Mesendoderm (in vitro differentiated cells): ENCODE measurements at places on chromosomes 13 and 19.

DNA sequence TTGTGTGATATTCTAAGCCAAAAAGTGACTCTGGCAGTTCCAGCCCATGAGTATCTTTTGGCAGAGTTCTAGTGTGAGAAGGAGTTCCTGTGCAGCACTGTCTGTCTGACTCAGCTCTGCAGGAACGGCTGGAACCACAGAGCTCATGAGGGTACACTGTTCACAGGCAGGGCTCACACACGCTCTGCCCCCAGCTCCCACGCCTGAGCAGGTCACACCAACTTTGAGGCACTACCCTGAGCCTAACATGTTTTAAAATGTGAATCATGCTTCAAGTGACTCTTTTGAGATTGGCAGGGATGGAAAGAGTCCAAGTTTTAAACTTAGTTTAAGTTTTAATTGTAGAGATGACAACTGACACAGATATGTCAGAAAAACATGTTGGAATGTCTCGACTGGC is 1203.3 kb downstream of the UQCRFS1 start:
- DNase-seq: no peak

GRCh38 chr19:36973021-36973843 is 57.1 kb downstream of the ZNF568 start:
- peak; percentile 89 for DNase-seq

DNA sequence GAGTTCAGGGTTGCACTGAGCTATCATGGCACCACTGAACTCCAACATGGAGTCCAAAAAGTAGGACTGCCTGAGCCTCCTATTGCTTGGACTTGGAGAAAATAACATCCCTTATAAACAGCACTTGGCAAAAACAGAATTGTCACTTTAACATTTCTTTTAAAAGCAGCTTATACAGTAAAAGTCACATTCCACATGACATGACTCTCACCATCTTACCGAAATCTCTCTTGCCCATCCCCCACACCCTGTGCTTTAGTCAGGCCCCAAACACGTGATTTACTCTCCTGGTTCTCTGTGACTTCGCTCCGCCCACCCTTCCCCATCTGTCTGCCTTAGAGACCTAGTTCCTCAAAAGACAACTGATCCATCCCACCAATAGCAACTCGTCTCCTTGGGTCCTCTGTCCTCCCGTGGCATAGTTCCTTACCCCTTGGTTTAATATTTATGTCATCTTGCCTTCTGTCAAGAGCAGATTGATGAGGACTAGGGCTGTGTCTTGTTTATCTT is 4.6 kb downstream of the SAFB start:
- DNase-seq: peak; percentile 47

DNA sequence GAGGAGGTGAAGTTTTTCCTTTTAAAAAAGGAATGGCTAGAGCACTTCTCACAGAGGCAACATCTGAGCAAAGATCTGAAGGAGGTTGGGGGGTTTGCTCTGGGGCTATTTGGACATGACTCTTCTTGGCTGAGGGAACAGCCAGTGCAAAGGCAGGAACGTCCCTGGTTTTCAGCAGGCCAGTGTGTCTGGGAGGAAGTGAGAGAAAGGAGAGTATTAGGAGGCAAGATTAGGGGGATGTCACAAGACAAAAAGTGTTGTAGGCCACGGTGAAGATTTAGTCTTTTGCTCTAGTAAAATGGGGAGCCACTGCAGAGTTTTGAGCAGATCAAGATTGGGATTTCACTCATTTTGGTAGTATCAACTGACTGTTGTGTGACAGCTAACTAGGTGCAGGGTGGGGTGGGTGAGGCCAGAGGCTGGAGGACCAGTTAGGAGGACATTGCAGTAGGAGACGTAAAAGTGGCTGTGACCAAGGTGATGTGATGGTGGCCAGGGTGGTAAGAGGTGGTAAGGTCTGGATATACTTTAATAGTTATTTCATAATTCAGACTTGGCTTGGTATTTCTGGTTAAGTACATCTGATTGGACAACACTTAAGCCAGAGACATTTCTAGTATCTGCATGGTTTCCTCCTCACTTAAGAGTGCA is 40.6 kb downstream of the WDFY2 start:
- no peak for DNase-seq

DNA sequence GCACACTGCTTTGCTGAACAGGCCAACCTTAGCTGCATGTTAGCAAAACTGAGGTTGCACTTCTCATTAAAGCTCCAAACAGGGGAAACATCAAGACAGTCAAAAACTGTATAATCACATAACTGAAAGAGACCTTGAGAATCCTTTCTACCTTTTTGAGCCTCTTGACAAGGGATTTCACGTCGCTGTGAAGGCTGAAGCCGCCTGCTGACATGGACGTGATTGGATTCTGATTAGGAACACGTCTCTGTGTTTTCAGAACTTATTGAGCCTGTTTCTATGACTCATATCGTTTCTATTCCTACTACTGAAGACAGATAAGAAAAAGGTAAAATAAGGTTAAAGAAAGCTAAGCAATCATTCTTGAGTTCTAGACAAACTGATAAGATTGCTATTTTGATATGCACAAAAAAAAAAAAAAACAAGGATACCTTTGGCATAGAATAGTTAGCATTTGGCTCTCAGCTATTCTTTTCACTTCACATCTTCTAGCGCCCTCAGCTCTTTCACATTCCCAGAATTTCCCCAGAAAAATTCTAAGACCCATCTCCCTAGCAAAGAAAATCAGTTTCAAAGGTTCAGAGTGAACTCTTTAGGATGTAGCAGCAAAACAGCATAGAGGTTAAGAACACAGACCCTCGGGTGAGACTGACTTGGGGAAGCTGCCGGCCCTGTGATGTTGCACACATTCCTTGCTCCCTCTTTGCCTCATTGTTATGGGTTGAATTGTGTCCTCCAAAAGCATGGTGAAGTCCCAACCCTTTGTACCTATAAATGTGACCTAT is 81.6 kb downstream of the DOCK9 start:
- DNase-seq: no peak

- DNase-seq: peak; percentile 83
These were observed 4.6 kb upstream of the CACNG8 start for GRCh38 chr19:53958168-53958571.

DNA sequence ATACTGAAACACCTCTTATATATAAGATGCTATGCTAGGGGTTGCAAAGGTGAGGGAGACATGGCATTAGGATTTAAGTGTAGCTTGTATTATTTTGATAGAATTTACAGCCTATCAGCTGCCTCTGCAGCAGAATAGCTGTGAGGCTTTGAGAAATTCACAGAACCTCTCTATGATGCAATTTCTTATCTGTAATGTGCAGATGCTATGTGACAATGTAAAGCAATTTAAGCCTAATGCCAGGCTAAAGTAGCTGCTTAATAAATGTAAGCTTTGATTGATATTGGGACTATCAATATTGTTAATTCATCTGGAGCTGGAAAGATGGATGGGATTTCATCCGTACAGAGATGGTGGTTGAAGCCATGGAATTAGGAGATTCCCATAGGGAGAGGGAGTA is 1.6 kb downstream of the ADGRE3 start:
- no peak for DNase-seq

DNA sequence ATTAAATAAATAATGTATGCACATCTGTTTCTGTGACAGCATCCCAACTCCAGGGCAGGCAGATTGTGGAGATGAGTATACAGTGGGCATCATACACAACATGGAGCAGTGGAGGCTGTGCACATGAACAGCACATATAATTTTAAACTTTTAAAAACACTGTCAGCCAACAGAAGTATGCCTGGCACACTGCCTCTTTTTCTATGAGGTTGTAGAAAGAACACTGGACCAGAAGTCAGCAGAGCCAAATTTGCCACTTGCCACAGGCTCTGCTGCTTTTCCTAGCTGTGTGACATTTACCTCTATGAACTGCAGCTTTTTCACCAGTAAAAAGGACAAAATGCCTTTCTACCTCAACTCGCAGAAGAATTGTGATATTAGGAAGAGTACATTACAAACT is 118.7 kb downstream of the FRY start:
- no peak for DNase-seq

DNA sequence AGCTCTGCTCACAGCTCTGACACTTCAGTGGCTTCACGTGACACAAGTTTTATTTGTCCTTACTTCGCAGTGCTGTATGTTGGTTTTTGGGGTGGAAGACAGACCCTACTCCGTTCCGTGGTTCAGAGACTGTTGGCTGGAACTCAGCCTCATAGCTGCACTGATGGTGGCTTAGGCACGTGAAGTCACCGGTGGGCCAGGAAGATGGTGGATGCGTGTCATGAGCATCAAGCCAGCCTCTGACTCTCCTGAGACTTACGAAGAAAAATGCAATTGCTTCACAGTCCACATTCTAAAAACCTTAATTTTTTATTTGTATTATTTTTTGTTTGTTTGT is 161.4 kb upstream of the SOX1 start:
- no peak for DNase-seq

- DNase-seq: peak; percentile 75
These were observed 28.0 kb upstream of the KBTBD7 start for GRCh38 chr13:41222259-41222852.

- no peak for DNase-seq
These were observed 38.1 kb downstream of the RNF17 start for GRCh38 chr13:24802074-24802473.
